ENCODE measurements at places on chromosomes 2 and 18.
A peak's percentile ranks its signal among the peaks of the same experiment; 100 is the strongest.

- no peak for DNase-seq
Observed at GRCh38 chr2:188410504-188411235, 119.0 kb downstream of the GULP1 start.

DNA sequence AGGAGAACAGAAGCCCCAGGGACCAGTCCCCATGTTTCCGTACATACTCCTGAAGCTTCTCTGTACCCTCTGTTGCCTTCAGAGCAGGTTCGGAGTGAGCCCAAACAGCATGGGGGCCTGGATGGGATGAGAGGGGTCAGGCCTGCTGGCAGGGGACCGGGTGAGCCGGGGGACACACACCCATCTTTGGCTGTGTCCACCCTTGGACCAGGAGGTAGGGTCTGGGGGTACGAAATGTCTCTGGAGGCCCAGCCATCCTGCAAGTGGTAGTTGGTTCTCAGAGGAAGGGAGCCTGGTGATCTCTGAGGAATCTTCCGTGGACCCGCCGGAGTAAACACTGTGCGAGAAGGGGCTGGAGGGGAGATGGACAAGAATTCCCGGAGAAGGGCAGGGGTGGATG is 15.3 kb downstream of the FBLN7 start:
- no peak for DNase-seq

- DNase-seq = no peak
Observed at GRCh38 chr2:18422432-18423165, 137.9 kb downstream of the RDH14 start.

- DNase-seq = no peak
Observed at GRCh38 chr2:235986361-235986760, 181.8 kb downstream of the GBX2 start.

- no peak for DNase-seq
Observed at GRCh38 chr2:42046819-42047487, 868 bp upstream of the PKDCC start.

- DNase-seq = no peak
Observed at GRCh38 chr18:8286303-8286702, 322.9 kb upstream of the RAB12 start.

GRCh38 chr2:926896-927295 is 23.8 kb upstream of the SNTG2 start:
- DNase-seq = no peak

GRCh38 chr2:132665401-132666140 is 4.4 kb downstream of the LYPD1 start:
- DNase-seq = no peak

GRCh38 chr2:71060871-71061270 is 7.6 kb upstream of the NAGK start:
- DNase-seq = no peak

GRCh38 chr2:169071455-169071854 is 2.1 kb downstream of the DHRS9 start:
- DNase-seq = no peak

DNA sequence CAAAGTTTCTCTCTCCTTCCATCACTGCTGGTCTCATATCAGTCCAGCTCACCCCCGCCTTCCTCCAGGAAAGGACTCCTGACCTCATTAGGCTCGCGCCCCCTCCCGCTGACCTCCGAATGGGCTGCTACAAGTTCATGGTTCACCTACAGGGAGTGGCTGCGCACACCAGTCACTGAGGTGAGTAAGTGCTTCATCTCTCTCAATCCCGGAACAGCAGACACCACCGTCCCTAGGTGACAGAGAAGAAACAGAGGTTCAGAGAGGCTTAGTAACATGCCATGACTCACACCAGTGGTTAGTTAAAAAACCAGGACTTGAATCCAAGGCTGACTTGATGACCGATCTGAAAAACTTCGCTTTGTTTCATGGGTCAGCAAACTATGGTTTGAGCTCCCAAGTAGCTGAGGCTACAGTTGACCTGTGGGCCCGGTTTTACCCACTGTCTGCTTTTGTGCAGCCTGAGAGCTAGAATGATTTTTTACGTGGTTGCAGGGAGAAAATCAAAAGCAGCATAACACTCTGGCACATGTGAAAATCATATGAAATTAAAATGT is 42.0 kb downstream of the ZFP36L2 start:
- DNase-seq = peak; percentile 51

- no peak for DNase-seq
Observed at GRCh38 chr2:23954325-23955014, 14.2 kb downstream of the UBXN2A start.
